ENCODE measurements at places on chromosomes 6 and 20.

DNA sequence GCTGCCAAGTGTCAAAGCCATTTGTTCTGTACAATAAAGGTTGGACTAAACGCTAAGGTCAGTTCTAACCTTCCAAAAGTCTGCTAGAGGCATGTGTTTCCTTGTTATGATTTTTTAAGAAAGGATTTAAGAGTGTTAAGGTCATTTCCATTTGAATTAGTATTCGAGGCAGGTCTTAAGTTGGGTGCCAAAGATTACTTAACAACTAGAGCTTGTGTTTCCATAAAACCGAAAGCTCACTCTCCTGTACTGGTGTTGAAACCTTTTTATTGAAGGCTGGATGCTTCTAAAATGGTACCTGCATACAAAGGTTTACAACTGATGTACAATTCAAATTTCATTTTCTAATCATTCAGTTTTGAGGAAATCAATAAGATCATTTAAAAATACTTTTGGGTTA lies 82.4 kb downstream of the RNF144B start:
- 0 out of 2 replicates have a peak, but pooled peaks cover 12% of the 10 kb centered on the region for H3K36me3 ChIP-seq
- H3K27ac ChIP-seq = no peak overlapping the region
- H3K27me3 ChIP-seq = no peaks in the 10 kb centered on the region
- no peaks in the 10 kb centered on the region for H3K4me1 ChIP-seq

DNA sequence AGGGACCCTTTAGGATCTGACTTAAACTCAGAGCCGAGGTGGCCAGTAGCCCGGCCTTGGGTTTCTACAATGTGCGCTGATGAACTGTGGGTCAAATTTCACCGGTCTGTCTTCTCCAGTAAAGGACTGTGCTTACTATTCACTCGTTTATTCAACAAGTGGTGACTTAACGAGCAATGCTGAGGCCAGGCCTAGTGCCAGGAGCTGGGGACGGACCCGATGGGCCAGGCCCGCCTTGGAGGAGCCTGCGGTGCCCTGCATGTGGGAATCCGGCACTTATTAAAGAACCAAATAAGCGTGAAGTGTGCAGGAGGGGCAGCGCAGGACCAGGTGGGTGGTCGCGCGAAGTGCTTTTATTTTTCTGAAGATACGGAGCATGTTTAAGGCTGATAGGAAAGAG lies 24.0 kb downstream of the CTCFL start:
- H3K27ac ChIP-seq = peak overlapping the region; percentile 47
- H3K27me3 ChIP-seq = no peaks in the 10 kb centered on the region
- H3K4me3 ChIP-seq = no peak overlapping the region
- H3K4me1 ChIP-seq = peaks cover 20% of the 10 kb centered on the region
- H3K36me3 ChIP-seq = no peaks in the 10 kb centered on the region

DNA sequence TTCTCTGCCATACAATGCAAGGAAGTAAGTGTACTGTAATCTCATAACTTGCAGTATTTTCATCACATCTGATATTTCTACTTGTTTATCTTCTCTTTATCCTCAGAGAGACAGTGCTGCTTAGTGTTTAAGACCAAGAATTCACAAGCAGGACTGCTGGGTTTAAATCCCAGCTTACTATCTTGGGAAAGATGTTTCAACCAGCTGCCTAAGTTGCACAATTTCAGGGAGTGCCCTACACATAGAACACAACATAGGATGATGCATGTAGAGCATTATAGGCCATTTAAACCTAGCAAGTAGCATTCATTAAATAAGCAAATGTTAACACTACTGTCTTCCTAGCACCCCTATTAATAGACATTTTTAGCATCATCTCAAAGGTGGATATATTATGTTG lies 205.2 kb upstream of the CEP162 start:
- H3K4me3 ChIP-seq = no peak overlapping the region
- no peak overlapping the region for H3K27ac ChIP-seq
- DNase-seq = no peak
- H3K27me3 ChIP-seq = no peaks in the 10 kb centered on the region
- no peaks in the 10 kb centered on the region for H3K4me1 ChIP-seq

DNA sequence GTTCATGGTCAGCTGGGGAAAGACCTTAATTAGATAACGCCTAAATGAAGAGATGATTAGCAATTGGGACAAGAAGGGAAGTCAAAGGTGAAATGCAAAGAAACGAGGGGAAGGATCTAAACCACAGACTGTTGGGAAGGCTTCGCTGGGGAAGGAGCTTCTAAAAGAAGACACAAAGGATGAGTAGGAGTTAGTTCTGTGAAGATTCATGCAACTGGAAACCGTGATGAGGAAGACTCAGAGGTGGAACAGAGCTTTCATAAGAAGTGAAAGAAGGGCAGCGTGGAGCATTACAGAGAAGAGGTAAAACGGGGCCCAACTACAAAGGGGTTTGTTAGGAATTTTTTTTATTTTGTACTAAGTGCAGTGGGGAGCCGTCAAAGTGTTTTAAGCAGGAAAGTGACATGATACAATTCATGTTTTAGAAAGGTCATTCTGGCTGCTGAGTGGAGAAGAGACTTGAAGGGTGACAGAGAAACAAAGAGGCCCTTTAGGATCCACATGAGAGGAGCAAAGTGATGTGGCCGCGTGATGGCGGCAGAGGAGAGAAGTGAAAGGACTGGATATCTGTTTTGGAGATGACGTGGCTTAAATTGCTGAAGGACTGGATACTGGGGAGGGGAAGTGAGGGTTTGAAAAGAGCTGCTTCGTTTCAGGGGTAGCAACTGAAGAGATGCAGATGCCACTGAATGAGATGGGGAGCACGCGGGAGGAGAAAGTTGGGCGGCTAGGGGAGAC lies 33.6 kb downstream of the TTI1 start:
- peaks cover 82% of the 10 kb centered on the region for H3K36me3 ChIP-seq
- H3K4me3 ChIP-seq = no peak overlapping the region
- DNase-seq = no peak
- H3K27me3 ChIP-seq = no peaks in the 10 kb centered on the region
- no peak overlapping the region for H3K27ac ChIP-seq
- H3K4me1 ChIP-seq = peaks cover 19% of the 10 kb centered on the region

GRCh38 chr6:38715016-38715689 lies at the start of gene DNAH8:
Gene DNAH8 (plus strand): TSS chr6:38715311. CDS start chr6:38722810, 7,499 bp downstream.
- no peak within 1 kb of the TSS for H3K4me3 ChIP-seq
- no peaks in the 10 kb centered on the region for H3K36me3 ChIP-seq
- DNase-seq = no peak
- H3K27ac ChIP-seq = no peak within 1 kb of the TSS
- peaks cover 34% of the 10 kb centered on the region for H3K27me3 ChIP-seq

DNA sequence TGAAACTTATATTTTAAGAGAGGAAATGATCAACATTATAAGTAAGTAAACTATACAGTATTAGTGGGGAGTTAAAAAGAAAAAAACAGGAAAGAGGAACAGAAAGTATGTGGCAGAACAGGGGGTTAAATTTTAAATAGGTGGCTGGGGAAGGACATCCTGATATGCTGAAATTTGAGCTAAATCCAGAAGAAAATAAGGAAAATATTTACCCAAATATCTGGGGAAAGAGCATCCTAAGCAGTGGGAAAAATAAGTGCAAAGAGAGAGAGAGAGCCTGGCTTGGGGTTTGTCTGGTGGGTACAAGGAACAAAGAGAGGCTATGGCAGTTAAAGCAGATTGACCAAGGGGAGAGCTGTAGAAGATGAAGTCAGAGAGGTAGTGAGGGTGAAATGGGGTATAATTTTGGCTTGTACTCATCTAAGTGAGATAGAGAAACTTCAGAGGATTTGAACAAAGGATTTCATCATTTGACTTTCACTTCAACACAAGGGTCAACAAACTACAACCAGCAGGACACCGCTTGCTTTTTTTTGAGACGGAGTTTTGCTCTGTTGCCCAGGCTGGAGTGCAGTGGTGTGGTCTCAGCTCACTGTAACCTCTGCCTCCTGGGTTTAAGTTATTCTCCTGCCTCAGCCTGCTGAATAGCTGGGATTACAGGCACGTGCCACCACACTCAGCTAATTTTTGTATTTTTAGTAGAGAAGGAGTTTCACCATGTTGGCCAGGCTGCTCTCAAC lies 328.4 kb upstream of the CNR1 start:
- no peaks in the 10 kb centered on the region for H3K4me1 ChIP-seq
- no peak for DNase-seq
- H3K27me3 ChIP-seq = no peaks in the 10 kb centered on the region
- H3K27ac ChIP-seq = no peak overlapping the region
- H3K36me3 ChIP-seq = no peaks in the 10 kb centered on the region

GRCh38 chr6:42279966-42280629 lies 62.4 kb upstream of the MRPS10 start:
- no peaks in the 10 kb centered on the region for H3K27me3 ChIP-seq
- no peak overlapping the region for H3K4me3 ChIP-seq
- peaks cover 21% of the 10 kb centered on the region for H3K4me1 ChIP-seq
- H3K27ac ChIP-seq = no peak overlapping the region

DNA sequence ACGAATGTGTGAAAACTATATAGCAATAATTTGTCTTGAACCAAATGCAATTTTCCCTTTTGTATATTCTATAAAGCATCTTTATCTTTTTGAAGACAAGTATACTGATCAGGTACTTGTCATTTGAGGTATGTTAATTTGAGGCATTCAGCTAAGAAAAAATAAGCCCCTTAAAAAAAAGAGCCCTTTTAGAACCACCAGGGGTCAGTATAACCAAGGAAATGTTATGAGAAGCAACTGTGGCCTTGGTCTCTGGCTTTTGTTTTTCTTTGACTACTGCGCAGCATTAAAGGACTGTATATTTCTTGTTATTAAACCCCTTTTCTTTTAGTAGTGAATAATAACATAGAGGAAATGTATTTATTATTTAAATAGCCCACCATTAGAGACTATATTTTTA lies 43.1 kb downstream of the CD109 start:
- H3K4me3 ChIP-seq = no peak overlapping the region
- H3K4me1 ChIP-seq = no peaks in the 10 kb centered on the region
- H3K36me3 ChIP-seq = peaks cover 21% of the 10 kb centered on the region
- no peak for DNase-seq
- H3K27me3 ChIP-seq = no peaks in the 10 kb centered on the region

DNA sequence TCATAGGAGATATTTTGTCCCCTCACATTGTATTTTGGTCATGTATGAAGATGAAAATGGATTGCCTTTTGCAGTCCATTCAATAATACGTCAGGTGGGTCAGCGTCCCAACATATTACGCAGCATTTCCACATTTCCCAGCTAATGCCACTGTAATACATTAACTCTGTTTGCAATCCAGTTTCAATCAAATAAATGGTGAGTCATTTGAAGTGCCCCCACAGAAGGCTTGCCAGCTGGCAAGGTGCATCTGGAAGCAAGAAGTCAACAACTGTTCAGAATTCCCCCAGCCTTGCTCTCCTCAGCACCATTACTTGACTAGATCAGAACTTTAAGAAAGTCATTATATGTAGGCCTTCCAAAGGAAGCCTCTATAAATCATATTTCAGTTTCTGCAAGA lies 50.4 kb downstream of the PHACTR1 start:
- H3K4me3 ChIP-seq = no peak overlapping the region
- DNase-seq = no peak
- H3K36me3 ChIP-seq = no peaks in the 10 kb centered on the region
- no peak overlapping the region for H3K27ac ChIP-seq
- no peaks in the 10 kb centered on the region for H3K27me3 ChIP-seq

GRCh38 chr20:63322146-63322932 lies 29.4 kb downstream of the COL20A1 start:
- H3K36me3 ChIP-seq = no peaks in the 10 kb centered on the region
- no peak overlapping the region for H3K27ac ChIP-seq
- no peak overlapping the region for H3K4me3 ChIP-seq
- peaks cover 36% of the 10 kb centered on the region for H3K27me3 ChIP-seq
- no peaks in the 10 kb centered on the region for H3K4me1 ChIP-seq

DNA sequence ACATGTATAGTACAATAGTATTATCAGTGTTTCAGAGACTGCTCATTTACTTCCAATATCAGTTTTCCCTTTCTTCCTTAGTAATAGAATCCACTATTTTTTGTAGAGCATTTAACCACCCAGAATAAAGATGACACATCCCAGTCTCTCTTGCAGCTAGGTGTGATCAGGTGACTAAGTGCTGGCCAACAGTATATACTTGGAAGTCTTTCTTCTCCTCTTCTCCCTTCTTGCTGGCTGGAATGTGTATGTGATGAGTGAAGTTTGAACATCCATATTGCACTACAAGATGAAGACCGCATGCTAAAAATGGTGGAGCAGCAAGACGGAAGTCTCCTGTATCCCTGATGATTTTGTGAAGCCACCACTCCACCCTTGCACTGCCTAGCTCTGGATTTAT lies 14.5 kb upstream of the BTBD9 start:
- H3K4me3 ChIP-seq = no peak overlapping the region
- no peaks in the 10 kb centered on the region for H3K27me3 ChIP-seq
- no peaks in the 10 kb centered on the region for H3K4me1 ChIP-seq
- no peak for DNase-seq

GRCh38 chr6:15417811-15418210 lies 171.9 kb downstream of the JARID2 start:
- no peaks in the 10 kb centered on the region for H3K27me3 ChIP-seq
- H3K27ac ChIP-seq = no peak overlapping the region
- DNase-seq = peak; percentile 21
- no peaks in the 10 kb centered on the region for H3K36me3 ChIP-seq
- no peak overlapping the region for H3K4me3 ChIP-seq
- H3K4me1 ChIP-seq = peaks cover 14% of the 10 kb centered on the region

GRCh38 chr6:88513920-88514319 lies 347.8 kb upstream of the CNR1 start:
- DNase-seq = no peak
- no peak overlapping the region for H3K4me3 ChIP-seq
- no peak overlapping the region for H3K27ac ChIP-seq

DNA sequence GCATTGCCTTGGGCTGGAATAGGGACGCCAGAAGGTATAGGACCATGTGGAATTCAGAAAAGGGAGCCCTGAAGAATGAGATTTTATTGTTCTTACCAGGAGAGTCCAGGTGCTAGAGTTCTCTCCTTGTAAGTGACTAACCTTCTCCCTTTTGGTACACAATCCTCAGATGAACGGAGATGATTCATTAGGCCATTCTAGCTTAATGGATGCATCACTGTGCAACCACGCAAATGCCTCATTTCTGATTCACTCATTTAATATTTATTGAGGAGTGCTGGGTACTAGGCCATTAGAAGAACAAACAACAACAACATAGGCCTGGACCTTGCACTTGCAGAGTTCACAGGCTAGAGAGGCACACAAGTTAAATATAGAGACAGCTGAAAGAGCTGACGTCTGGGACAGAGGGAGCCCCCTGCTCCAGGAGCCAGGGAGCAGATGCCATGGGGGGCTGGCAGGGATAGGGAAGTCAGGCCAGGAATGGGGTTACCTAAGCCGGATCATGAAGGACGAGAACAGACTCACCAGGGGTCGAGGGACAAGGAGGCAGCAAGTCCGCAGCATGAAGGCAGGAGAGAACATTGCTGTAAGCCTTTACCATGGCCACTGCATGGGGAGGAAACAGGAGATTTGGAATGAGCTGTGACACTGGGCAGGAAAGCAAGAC lies 179.5 kb upstream of the AKAP12 start:
- DNase-seq = peak; percentile 89
- H3K27ac ChIP-seq = peak overlapping the region; percentile 73
- peaks cover 18% of the 10 kb centered on the region for H3K36me3 ChIP-seq
- no peaks in the 10 kb centered on the region for H3K27me3 ChIP-seq
- peaks cover 31% of the 10 kb centered on the region for H3K4me1 ChIP-seq

- no peak overlapping the region for H3K27ac ChIP-seq
- no peak overlapping the region for H3K4me3 ChIP-seq
- no peak for DNase-seq
- H3K4me1 ChIP-seq = no peaks in the 10 kb centered on the region
- no peaks in the 10 kb centered on the region for H3K36me3 ChIP-seq
Observed at GRCh38 chr20:24460712-24461111, 8.7 kb upstream of the SYNDIG1 start.

GRCh38 chr6:16058929-16059345 lies 69.9 kb upstream of the MYLIP start:
- no peak overlapping the region for H3K27ac ChIP-seq
- no peaks in the 10 kb centered on the region for H3K36me3 ChIP-seq
- peaks cover 13% of the 10 kb centered on the region for H3K4me1 ChIP-seq
- H3K27me3 ChIP-seq = no peaks in the 10 kb centered on the region
- no peak overlapping the region for H3K4me3 ChIP-seq
